ENCODE measurements at places on chromosomes 12 and 14. TPM values are rescaled to one million over a fixed set of nuclear protein-coding genes. Genes with fewer than 3 reads are reported as not detected.

TAS2R46 gene
- 0.27 TPM for polyA plus RNA-seq

GDF11 gene
- 21.1 TPM for polyA plus RNA-seq

OS9 gene
- polyA plus RNA-seq = 235 TPM

DGKA gene
- 22.6 TPM for polyA plus RNA-seq

RNASE2 gene
- polyA plus RNA-seq = 1.3 TPM

SGPP1 gene
- 37.4 TPM for polyA plus RNA-seq

CCDC196 gene
- not detected for polyA plus RNA-seq

SYNDIG1L gene
- polyA plus RNA-seq = 0.31 TPM

Data from left renal pelvis (tissue), 4 donors.